ENCODE measurements at places on chromosomes 4 and X.

DNA sequence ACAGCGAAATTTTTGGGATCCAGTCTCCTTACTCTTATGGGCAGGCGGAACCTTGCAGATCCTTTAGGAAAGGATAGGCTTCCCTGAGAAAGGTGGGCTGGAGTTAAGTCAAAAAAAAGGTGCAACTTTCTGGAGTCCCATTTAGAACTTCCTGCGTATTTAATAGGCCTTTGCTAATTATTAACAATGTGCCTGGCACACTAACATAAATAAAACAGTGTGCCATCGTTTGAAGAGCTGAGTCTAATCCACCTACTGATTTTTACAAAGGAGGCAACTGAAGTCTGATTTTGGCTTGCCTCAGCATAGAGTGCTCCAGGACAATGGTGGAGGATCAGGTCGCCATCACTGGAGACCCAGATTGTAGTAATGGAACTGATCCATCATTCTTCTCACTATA lies 15.7 kb downstream of the PLS3 start:
- no peak for DNase-seq

DNA sequence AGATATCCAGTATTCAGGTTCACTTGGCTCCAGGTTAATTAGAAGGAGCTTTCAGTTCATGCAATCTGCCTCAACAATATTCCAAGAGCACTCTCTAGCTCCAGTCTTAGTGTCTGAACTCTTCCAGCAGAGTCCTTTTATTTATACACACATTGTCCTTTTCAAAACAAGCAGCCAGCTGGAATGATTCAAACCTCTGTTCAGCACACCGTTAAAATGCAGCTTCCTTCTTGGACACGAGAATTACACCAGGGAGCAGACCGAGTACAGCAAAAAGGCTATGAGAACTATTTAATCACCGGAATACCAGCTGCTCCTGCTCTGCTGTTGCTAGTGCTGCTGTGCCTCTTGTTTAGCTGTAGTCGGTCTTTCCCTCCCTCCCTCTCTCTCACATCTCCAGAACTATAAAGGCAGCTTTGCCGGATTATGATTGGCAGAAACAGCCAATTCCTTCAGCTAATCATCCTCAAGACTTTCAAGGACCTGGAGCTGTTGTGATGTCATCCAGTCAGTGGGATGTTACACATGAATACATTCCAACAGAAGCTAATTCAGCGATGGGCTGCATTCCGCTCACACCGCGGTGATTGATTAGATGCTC lies at the start of gene NDST4:
TSS of gene NDST4 (minus strand) at position 115 of the 601 bp plus-strand sequence. CDS start 36,584 bp downstream, outside the sequence.
- no peak for DNase-seq

DNA sequence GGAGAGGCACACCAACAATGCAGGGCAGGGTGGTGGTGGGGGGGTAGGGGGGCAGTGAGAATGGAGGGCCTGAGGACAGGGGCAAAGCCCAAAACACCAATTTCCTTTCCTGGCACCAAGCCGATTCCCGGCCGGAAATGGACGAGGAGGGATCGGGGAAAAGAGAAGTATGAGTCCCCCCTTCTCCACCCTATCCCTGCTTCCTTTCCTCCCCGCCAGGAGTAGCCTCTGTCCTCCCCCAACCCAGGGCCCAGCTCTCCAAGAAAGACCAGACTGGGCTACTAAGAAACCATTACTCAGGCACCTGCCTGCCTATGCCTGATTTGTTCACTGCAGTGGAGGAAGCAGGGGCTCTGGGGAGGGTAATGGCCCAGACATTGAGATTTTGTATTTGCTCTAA lies 402 bp downstream of the CCDC120 start:
- no peak for DNase-seq

- DNase-seq = no peak
These were observed 69.8 kb downstream of the PTTG2 start for GRCh38 chr4:38030023-38030422.

GRCh38 chr4:74112399-74113105 lies 13.6 kb upstream of the CXCL2 start:
- no peak for DNase-seq

DNA sequence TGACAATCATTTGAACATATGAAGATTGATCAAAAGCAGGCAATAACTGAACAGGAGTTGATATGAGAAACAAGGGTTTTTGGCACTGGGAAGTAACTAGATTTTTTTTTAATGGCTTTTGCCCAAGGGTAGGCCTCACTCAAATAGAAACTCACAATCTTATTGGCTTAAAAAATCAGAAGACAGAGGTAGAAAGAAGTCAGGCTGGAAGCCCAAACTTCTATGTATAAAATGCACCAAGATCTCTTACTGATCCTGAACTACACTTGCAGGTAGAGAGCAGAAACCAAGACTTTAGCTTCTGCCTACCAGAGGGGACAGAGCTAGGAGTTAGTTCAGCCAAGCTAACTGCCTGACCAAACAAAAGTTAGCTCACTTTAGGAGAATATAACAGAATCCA lies 74.9 kb downstream of the ADGRA3 start:
- no peak for DNase-seq

GRCh38 chrX:22165732-22166457 lies 106.8 kb upstream of the CBLL2 start:
- no peak for DNase-seq

GRCh38 chr4:6442555-6442954 lies 29.9 kb downstream of the PPP2R2C start:
- DNase-seq = no peak

GRCh38 chr4:140711910-140712309 lies 44.3 kb downstream of the TBC1D9 start:
- DNase-seq = no peak

DNA sequence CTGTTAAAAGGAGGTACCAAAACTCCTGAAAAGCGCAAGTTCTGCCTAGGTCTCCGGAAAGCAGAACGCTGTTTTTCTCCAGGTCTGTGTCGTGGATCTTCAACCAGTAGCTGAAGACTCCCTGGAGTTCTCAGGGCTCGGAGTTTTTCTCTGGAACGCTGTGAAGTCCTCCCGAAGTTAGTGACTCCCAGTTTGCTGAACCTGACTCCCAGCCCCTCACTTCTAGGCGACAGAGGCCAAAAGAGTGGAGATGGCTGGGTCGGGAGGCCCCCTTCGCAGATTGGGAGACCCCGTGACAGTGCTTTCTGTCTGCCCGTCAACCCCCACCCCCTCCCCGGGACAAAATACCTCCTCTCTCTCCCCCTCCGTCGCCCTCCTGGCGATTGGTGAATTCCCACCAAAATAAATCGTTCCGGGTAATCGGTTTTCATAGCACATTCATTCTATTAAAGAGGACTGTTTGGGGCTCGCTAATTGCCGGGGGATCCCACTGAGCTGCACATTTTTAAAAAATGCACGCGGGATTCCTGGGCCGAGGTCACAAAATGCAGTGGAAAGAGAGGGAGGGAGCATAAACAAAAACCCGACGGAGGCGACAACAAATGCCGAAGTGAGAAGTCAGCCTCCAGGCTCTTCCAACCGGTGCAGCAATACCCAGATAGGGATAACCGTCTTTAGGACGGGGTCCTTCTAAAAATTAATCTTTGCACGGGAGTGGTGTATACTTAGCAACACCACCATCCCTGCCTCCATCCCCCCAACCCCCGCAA lies 4.0 kb upstream of the MSX1 start:
- DNase-seq = no peak

DNA sequence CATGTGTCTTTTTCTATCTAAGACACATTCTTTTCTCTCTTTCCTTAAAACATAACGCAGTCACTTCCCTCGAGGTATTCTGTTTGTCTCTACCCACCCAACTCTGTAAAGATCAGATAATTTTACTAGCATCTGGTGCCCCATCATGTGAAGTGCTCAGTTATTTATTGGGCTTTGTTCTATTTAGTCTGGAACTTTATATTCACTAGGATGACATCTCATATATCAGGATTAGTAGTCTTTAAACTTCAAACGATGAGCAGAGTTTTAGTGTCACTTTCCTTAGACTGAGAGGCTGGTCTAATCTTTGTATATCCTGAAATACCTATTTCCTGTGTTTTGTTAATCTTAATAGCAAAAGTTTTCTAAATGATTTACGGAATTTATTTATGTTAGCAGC lies 445.5 kb upstream of the NDST3 start:
- no peak for DNase-seq

- no peak for DNase-seq
These were observed 231.4 kb upstream of the MID1 start for GRCh38 chrX:10851809-10852208.

- no peak for DNase-seq
These were observed 41.3 kb downstream of the WDR1 start for GRCh38 chr4:10075158-10075863.

DNA sequence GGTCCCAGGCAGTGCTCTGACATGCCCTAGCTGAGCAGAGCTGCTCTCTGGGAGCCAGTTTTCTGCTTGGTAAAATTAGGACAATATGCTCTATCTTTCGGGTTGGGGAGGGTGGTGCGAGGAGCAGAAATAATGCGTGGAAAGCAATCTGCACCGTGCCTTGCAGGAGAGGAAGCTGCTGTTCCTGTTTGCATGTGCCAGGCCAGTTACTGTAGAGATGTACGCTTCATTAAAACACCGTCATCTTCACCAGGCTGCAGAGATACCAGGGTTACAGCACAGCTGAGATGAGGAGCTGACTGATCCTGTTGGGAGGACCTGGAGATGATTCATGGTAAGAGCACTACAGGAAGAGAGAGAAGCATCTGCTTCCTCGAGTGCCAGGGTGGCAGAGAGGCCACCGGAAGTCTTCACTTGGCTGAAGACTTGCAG lies 29.5 kb upstream of the IRF2 start:
- peak; percentile 42 for DNase-seq

GRCh38 chr4:84596826-84597225 lies 13.9 kb downstream of the CDS1 start:
- no peak for DNase-seq

DNA sequence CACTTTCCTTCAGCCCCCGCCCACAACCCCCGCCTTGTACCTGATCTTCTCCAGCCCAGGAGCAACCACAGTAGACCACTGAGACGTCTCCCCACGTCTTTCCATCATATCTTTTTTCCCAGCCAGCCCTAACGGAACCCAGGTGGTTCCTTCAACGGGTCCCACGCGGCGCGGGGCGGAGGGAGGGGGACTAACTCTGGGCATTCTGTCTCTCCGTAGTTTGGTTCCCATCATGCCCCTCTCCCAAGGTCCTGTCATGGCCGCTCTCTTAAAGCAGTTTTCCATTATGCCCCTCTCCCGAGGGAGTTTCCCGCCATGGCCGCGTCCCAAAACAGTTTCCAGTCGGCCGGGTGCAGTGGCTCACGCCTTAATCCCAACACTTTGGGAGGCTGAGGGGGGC lies 21.5 kb upstream of the TBL1X start:
- no peak for DNase-seq

DNA sequence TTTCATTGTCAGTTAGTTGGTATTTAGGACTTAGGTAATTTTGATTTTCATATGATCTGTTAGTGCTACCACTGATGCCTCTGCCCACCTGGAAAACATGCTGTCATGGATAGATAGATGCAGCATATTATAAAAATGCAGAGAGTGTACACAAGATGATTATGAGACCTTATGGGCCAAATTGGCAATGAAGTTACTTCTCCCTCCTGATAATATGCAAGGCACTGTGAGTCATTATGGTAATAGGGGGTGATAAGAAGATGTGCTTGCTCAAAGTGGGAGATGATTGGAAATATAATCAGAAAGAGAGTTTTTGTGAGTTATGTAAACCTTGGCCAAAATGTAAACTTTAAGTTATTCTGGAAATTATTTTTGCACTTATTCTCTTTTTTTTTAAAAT lies 56.6 kb upstream of the RHOH start:
- DNase-seq = no peak

DNA sequence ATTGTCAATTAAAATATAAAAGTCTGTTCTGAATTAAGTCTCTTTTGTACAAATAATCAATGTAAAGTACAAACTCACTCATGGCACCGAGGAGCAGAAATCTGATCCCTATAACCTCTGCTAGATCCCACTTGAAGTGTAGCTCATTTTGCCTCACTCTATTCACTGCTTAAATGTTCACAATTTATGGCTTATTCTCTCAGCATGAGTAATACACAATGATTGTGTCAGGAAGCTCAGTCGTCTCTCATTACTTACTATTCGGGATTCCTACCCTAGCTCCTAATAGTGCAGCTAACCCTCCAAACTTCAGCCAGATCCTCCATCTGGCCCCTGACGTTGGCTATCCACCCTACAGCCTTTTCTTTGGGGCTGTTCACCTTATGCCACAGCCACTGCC lies 4.7 kb upstream of the AMMECR1 start:
- DNase-seq = no peak

DNA sequence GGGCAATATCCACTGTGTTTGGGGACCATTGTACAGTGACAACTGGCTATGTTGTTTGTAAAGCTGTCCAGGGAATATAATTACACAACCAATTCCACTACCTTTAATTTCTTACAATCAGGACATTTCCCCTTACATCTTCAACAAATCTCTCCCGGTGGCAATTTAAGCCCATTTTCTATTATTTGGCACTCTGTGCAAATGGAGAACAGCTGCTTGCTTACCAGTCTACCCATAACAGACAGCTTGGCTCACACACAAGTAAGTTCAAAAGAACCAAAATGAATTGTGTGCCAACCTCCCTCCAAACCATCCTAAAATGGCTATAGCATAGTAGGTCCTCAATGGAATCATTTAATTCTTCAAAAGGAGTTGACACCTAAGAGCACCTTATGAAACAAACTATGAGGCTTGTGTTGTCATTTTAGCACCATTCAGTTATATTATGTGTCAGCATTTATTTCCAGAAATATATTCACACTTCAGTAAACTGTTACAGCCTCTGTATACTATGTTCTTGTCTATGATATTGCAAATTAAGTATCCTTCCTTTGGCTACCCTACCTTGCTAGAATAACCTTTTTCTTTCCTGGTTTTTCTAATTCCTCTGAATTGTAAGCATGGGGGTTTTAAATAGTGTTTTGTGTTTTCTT lies 18.4 kb downstream of the GABRA4 start:
- no peak for DNase-seq

DNA sequence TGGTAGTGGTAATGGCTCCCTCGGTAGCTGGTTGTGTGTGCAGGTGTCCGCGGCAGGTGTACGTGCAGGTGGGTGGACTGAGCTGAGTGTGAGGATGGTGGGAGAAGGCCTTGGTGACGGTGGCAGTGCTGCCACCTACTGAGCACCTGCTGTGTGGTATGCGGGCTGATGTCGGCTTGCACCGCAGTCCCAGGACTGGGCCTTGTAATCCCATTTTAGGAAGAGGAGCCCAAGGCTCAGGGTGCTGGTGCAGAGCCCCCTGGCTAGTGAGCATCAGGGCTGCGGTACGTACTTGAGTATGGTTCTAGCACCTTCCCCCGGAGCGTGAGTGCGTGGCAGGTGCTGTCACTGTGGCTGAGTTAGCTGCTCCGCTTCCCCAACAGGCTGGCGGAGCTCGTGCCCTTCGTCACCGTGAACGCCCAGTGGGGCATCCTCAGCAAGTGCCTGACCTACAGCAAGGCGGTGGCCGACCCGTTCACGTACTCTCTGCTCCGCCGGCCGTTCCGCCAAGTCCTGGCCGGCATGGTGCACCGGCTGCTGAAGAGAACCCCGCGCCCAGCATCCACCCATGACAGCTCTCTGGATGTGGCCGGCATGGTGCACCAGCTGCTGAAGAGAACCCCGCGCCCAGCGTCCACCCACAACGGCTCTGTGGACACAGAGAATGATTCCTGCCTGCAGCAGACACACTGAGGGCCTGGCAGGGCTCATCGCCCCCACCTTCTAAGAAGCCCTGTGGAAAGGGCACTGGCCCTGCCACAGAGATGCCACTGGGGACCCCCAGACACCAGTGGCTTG lies 5.7 kb upstream of the CPZ start:
- DNase-seq = no peak
